ENCODE measurements at places on chromosomes 12 and 14.

- DNase-seq, result no peak
These were observed 142.9 kb downstream of the NAV3 start for GRCh38 chr12:77973579-77973978.

DNA sequence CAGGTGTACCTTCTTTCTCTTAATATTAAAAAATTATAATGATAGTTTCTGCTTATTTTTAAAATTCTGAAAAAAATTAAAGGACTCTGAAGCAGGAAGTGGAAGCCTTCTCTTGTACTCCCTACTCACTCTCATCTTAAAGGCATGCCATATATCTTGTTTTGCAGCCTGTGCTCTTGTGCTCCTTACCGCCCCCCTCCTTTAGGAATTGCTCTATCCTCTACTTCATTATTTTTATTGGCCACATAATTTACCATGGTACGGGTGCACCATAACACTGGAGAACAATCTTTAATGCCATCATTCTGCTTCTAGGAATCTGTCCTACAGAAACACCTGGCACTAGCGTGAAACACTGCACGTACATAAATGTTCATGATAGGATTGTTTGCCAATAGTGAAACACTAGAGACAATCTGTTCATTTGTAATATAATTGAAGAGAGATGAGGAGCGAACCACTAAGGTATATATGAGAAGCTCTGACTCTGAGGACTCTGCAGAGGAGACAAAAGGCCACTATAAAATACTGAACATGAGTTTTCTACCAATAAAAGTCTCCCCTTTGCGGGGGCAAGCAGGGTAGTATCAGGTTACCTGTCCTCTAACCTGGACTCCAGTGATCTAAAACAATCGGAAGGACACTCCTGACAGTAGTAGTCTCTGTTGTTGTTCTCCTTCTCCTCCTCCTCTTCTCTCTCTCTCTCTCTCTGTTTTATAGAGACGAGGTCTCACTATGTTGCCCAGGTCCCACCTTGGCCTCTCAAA is 6.3 kb upstream of the NYNRIN start:
- peak; percentile 56 for DNase-seq

GRCh38 chr14:81485781-81486180 is 47.9 kb downstream of the SEL1L start:
- DNase-seq, result no peak

DNA sequence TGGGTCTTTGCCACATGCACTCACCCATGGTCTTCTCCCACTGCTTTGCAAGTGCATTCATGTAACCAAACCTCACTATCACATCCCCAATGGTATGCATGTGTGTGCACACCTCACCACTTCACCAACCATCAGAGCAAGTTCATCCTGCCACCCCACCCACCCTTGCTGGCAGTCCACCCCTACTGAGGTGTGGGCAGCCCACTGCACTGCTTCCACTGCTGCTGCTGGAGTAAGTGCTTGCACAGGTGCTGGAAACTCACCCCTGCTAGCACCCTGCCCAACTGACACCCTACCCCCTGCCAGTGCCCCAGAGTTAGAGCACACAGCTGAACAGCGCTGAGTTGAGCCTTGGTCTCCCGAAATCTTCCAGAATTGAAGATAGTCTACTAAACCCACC is 46.1 kb upstream of the CLEC14A start:
- DNase-seq, result no peak

GRCh38 chr12:116860263-116860662 is 21.0 kb downstream of the HRK start:
- DNase-seq, result no peak

DNA sequence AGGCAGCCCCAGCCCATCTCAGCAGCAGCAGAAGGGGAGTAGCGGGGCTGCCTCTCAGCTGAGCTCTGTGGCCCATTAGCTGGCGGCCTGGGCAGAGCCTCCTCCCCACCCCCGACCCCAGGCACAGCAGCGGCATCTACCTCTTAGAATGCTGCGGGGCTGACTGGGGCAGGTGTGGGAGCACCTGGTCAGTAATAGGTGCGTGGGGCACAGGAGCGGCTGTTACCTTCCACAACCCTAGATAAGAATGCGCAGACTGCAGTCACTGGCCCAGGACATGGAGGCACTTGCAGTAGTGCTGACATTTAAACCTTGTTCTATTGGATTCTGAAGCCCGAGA is 35.6 kb downstream of the SYNE3 start:
- no peak for DNase-seq

DNA sequence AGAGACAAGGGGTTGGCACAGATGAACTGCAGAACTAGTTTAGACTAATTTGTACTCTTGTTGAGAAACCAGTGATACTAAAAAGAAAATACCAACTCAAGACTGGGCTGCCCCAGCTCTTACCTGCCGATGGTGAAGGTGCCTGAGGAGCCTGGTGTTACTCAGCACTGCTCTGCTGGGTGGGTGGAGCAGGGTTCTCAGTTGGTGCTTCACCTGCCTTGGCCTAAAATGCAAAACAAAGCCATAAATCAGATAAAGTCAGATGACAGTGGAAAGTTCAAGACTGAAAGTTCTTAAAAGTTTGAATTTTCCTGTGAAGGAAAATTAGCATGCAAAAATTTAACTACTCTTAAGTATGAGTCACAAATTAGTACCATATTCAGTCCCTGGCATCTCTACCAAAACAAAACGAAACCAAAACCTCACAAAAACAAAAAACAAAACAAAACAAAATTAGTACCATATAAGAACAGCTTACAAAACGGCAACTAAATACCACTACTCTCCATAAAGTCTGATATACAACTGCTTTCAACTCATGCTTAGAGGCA is 21.9 kb downstream of the YBX3 start:
- DNase-seq, result no peak

DNA sequence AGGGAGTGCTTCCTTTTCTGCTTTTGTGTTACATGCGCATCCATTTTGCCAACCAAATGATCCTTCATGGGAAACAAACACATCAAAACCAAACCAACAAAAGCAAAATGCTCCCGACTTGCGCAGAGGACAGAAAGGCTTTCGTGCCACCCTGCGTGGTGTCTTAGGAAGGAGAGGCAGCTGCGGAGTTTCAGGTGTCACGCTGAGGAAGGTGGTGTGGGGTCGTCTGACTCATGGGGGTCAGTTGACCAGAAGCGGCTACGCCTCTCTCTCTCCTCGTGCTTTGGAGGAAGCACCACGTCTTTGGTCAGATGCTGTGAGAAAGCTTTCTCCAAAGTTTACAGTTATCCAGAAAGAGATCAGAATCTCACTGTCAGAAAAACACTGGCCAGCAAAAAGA is 7.9 kb downstream of the EMP1 start:
- no peak for DNase-seq

DNA sequence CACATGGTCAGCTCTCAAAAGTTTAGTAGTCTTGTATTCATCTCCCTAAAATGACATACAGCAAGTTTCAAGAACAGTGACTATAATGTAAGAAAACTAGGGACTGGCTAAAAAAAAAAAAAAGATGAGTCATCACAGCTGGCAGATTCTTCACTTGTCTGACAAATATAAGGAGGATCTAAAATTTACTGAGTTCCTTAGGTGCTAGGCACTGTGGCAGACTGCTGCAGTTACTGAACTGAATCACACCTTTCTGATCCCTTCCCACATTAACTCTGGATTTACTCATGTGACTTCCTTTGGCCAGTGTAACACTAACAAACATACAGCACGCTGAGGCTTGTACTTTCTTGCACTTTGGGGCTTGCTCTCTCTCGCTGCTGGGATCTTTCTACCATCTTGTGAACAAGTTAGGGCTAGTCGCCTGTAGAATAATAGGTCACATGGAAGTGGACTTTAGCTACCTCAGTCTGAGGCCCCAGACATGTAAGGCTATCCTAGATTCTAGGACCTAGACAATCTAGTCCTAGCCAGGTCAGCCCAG is 32.1 kb downstream of the BAZ1A start:
- DNase-seq, result peak; percentile 27

GRCh38 chr12:117053050-117053400 is 46.2 kb downstream of the TESC start:
- DNase-seq, result no peak

DNA sequence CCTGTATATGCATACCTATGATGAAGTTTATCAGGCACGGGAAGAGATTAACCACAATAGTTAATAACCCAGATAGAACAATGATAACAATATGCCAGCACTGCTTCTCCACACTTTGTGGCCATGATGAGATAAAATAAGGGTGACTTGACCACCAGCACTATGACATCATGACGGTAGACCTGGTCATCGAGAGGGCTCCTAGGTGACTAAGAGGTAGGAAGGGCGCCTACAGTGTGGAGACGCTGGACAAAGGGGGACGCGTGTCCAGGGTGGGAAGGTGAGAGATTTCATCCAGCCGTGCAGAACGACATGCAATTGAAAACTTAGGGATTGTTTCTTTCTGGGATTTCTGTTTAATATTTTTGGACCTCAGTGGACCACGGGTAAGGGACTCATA is 221.8 kb upstream of the RTL1 start:
- DNase-seq, result no peak

DNA sequence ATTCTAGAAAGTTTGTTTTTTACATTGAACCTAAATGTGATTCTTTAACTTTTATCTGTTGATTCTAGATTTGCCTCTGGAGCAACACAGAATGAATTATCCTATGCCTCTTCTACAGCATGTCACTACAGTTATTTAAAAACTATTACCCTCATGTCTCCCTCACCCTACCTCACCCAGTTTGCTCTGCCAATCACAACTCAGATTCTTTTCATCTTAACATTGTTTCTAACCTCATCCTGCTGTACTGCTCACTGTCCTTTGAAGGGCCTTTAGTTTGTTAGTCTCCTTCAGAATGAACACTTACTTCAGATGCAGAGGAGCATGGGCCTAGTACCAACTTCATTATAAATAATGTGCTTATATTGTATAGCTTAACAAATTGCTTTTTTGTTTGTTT is 21.5 kb downstream of the YLPM1 start:
- DNase-seq, result no peak

- no peak for DNase-seq
These were observed 3.3 kb downstream of the DCN start for GRCh38 chr12:91179315-91179714.

DNA sequence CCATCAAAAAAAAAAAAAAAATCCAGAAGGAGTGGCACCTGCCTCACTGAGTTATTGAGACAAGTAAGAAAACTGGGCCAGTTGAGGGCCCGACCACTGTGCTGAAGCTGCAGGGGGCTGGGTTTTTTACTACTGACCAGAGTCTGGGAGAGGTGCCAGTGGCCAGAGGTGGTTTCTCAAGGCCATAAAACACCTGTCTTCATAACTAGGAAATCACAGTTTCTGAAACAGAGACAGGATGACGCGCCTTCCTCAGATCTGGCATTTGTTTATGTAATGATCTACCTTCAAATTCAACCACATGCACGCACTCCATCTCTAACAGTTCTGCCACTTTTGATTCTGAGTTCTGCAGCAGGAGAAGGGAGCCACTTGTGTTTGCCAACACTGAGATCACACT is 12.7 kb downstream of the TSPAN11 start:
- DNase-seq, result no peak

All from mesendoderm (in vitro differentiated cells).